ENCODE measurements at places on chromosomes 4 and X. TPM values are rescaled to one million over a fixed set of nuclear protein-coding genes. Genes with fewer than 3 reads are reported as not detected.

DNA sequence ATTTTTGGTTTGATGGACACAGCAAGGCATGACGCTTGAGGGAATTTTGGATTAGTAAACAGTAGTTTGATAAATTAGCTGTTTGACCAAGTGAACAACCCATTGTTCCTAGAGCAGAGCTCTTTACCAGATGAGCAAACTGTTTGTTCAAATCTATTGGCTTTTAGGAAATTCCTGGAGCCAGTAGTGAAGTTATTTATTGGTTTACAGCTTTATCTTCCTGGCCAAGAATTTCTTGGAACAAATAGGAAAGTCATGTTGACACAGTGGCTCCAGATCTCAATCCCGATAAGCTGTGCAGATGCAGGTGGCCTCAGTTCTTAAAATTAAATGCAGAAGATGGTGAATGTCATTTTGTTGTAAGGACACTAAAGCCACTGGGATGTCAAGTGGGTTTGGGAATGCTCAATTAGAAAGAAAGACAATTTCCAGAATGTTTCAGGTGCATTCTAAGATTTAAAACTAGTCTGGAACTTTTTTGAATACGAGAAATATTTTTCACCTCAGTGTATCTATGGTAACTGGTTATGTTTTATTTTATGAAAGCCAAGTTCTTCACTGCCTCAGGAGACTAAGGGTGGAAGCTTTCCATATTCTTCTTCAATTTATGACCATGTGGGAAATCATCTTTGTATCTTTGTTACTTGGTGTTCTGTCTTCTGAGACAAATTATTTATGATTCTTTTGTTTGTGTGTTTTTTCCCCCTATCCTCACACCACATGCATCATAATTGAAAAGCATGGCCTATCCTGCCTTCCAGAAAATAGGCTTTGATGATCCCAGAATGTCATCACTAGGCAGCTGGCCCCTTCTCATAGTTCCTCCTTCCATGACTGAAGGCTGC, 554.5 kb downstream of the STIM2 start:
- DNase-seq, result no peak

GRCh38 chr4:139629436-139630125, 36.0 kb upstream of the MGST2 start:
- no peak for DNase-seq

GRCh38 chrX:37824491-37825214, 22.7 kb downstream of the DYNLT3 start:
- no peak for DNase-seq

The WDR17 gene
- total RNA-seq, result not detected

The CLDN22 gene
- not detected for total RNA-seq

The AR gene
- 14.6 TPM for total RNA-seq

The CXCL11 gene
- not detected for total RNA-seq

The AVPR2 gene
- total RNA-seq, result not detected
